ENCODE measurements at places on chromosomes 3 and 15.
A peak's percentile ranks its signal among the peaks of the same experiment; 100 is the strongest.

DNA sequence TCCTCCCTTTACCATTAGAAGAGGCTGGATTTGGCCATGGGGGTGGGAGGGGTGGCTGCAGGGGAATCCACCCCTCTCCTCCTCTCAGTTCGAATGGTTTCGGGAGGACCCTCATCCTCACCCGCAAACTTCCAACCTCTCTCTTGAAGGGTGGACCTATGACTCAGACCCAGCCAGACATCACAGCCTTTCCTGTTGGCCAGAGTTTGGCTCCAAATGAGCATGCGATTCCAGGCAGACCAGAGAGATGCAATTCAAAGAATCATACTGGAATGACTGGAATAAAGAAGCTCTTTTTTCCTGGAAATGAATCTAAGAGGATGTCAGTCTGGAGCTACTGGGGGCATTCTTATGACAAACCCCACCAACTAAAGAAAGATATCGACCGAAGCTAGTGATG, 516.7 kb upstream of the MDFIC2 start:
- no peak for DNase-seq

DNA sequence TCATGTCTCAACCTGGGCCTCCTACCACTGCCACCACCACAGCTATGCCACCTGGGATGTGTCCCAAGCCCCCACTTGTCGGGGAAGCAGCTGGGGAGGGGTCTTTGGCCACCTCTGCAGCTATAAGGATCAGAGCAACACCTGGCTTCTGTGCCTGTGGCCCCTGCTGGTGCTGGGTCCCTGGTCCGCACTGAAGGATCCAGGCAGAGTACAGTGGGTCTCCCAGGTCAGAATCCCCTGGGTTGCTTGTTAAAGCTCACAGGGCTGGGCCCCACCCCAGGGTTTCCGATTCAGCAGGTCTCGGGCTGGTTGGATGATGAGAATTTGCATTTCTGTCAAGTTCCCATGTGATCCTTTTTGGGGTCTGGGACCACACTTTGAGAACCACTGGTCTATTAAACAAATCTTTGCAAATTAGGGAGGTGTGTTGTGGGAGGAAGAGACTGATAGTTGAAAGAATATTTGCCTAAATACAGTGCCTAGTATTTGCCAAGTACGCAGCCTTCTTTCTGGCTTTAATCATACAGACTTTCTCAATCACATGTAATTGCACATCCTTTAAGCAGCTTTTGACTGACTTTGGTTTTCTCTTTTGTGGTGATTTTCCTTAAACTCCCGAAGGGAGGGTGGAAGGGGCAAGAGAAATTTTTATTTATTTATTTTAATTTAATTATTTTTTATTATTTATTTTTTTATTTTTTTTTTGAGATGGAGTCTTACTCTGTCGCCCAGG, 127.3 kb downstream of the IGF1R start:
- DNase-seq: no peak

GRCh38 chr15:83323296-83323711, 38.8 kb upstream of the BNC1 start:
- peak; percentile 60 for DNase-seq

GRCh38 chr3:141877911-141878310, 1.5 kb downstream of the ATP1B3 start:
- peak; percentile 24 for DNase-seq

- DNase-seq: no peak
Observed at GRCh38 chr15:53843166-53843565, 83.7 kb upstream of the WDR72 start.

DNA sequence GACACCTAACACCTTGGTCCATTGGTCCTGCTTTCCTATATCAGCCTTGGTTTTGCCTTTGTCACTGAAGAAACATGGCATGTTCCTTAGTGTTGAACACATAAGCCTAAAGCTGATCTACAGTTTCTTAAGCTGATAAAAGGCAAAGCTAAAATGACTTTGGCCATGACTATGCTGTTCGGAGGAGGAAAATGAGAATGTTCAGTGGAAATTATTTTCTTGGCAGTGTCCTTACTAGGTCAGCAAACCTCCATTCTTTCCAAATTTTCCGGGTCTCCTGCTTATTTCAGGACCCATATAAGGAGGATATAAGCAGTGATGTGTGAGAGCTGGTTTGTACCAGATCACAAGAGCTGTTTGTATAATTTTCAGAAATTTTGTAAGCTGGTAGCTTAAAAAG, 832.9 kb upstream of the CFAP20DC start:
- no peak for DNase-seq
